Activated naive CD8-positive, alpha-beta T cell treated with anti-CD3 and anti-CD28 coated beads, Interleukin-2, amount 10 ng/mL, durations not matched to agents 7 days and 5 days (primary cell): ENCODE measurements at places on chromosomes 1 and 21. TPM values are rescaled to one million over a fixed set of nuclear protein-coding genes. Genes with fewer than 3 reads are reported as not detected.

The NDUFS2 gene
- 92.8 TPM for total RNA-seq

The SLC44A3 gene
- total RNA-seq = 0.42 TPM

The C1orf210 gene
- not detected for total RNA-seq

The NPL gene
- 5.6 TPM for total RNA-seq

The IQCC gene
- total RNA-seq = 4.9 TPM

The S100A12 gene
- not detected for total RNA-seq

The ACAP3 gene
- total RNA-seq = 86.3 TPM

The RNU1-3 gene
- 3,257 TPM for total RNA-seq

The TRIM67 gene
- not detected for total RNA-seq

The CGN gene
- total RNA-seq = 0.40 TPM

The NKAIN1 gene
- 0.97 TPM for total RNA-seq

The IL12RB2 gene
- 14.5 TPM for total RNA-seq

The CALML6 gene
- total RNA-seq = not detected

The LIPI gene
- total RNA-seq = not detected

The GABPB2 gene
- total RNA-seq = 34.0 TPM

The CELA3B gene
- not detected for total RNA-seq

The DNAJC28 gene
- 1.5 TPM for total RNA-seq

The UBXN10 gene
- total RNA-seq = 0.23 TPM

The SPAG17 gene
- not detected for total RNA-seq

The MAN1A2 gene
- 36.1 TPM for total RNA-seq

The FCGR3A gene
- 2.3 TPM for total RNA-seq

The ZBTB37 gene
- 16.2 TPM for total RNA-seq

The LEMD1 gene
- total RNA-seq = 0.97 TPM

The LCE1C gene
- total RNA-seq = not detected

The RPS6KC1 gene
- total RNA-seq = 13.4 TPM

The CASP9 gene
- 9.6 TPM for total RNA-seq

The HSF2BP gene
- total RNA-seq = 0.31 TPM

The IVL gene
- total RNA-seq = not detected

The MAP3K21 gene
- total RNA-seq = 1.3 TPM

The ILDR2 gene
- 4.3 TPM for total RNA-seq

The CAPZA1 gene
- total RNA-seq = 251 TPM

The CEP170 gene
- total RNA-seq = 36.1 TPM

The AMY1B gene
- total RNA-seq = not detected

The TMEM240 gene
- total RNA-seq = 1.2 TPM

The CHAF1B gene
- total RNA-seq = 20.5 TPM

The SF3B4 gene
- total RNA-seq = 74.8 TPM

The LMOD1 gene
- total RNA-seq = not detected

The PLA2G2D gene
- total RNA-seq = not detected

The EXO1 gene
- 32.7 TPM for total RNA-seq

The DHRS3 gene
- 109 TPM for total RNA-seq

The NFASC gene
- total RNA-seq = 0.14 TPM

The DENND2C gene
- 0.96 TPM for total RNA-seq

The OR6N1 gene
- total RNA-seq = not detected

The SHCBP1L gene
- not detected for total RNA-seq

The PRMT2 gene
- 157 TPM for total RNA-seq

The MAN1C1 gene
- total RNA-seq = 20.5 TPM

The TRMT1L gene
- 22.0 TPM for total RNA-seq

The MSH4 gene
- 0.40 TPM for total RNA-seq

The DUSP10 gene
- 14.8 TPM for total RNA-seq

The OPRD1 gene
- not detected for total RNA-seq

The BLACAT1 gene
- total RNA-seq = 0.51 TPM

The TCEA3 gene
- 20.4 TPM for total RNA-seq

The FLG2 gene
- not detected for total RNA-seq

The LUZP1 gene
- total RNA-seq = 19.1 TPM

The INTS11 gene
- 158 TPM for total RNA-seq

The RAP1GAP gene
- total RNA-seq = 0.69 TPM

The RHD gene
- total RNA-seq = not detected
